ENCODE measurements at places on chromosomes 5 and 9. TPM values are rescaled to one million over a fixed set of nuclear protein-coding genes. Genes with fewer than 3 reads are reported as not detected.
A peak's percentile ranks its signal among the peaks of the same experiment; 100 is the strongest.

CCNI2 gene
- total RNA-seq: 3.4 TPM

UBLCP1 gene
- 39.5 TPM for total RNA-seq

CER1 gene
- not detected for total RNA-seq

DNA sequence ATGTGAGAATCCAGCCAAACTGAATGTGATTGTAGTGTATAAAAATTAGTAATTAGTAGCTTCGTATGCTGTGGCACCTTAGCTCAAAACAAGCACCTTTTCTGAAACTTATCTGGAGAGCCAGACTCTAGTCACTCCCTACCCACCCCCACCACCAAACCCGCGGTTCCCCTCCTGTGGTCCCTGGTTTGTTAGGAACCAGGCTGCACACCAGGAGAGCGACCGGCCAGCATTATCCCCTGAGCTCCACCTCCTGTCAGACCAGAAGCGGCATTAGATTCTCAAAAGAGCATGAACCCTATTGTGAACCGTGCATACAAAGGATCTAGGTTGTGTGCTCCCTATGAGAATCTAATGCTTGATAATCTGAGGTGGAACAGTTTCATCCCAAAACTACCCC is 498.6 kb downstream of the CHSY3 start:
- H3K36me3 ChIP-seq: no peaks in the 10 kb centered on the region
- H3K27me3 ChIP-seq: no peaks in the 10 kb centered on the region
- H3K4me1 ChIP-seq: peaks cover 16% of the 10 kb centered on the region

DNA sequence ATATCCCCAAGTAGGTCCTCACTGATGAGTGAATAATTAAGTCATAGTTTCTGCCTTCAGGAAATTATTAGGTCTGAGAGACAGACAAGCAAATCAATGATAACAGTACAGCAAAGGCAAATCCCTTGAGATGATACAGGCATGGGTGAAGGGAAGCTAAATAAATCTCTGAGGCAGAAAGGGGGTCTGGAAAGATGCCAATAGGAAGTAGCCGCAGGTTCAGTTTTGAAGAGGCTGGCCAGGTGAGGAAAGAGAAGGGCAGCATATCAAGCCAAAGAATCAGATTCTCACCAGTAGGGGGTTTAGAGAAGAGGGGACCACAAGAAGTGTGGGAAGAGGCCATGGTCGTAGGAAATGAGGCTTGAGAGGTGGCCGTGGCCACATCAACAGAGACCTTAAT is 85.8 kb downstream of the KIAA1958 start:
- H3K27ac ChIP-seq: no peak overlapping the region
- DNase-seq: no peak
- H3K4me1 ChIP-seq: peaks cover 8% of the 10 kb centered on the region
- H3K36me3 ChIP-seq: peaks cover 6% of the 10 kb centered on the region
- no peaks in the 10 kb centered on the region for H3K27me3 ChIP-seq

GRCh38 chr5:172456076-172456722 is 1.9 kb upstream of the SH3PXD2B start:
- no peak for DNase-seq
- no peak overlapping the region for H3K27ac ChIP-seq
- H3K4me3 ChIP-seq: no peak overlapping the region
- peaks cover 20% of the 10 kb centered on the region for H3K36me3 ChIP-seq
- H3K4me1 ChIP-seq: peaks cover 25% of the 10 kb centered on the region

DNA sequence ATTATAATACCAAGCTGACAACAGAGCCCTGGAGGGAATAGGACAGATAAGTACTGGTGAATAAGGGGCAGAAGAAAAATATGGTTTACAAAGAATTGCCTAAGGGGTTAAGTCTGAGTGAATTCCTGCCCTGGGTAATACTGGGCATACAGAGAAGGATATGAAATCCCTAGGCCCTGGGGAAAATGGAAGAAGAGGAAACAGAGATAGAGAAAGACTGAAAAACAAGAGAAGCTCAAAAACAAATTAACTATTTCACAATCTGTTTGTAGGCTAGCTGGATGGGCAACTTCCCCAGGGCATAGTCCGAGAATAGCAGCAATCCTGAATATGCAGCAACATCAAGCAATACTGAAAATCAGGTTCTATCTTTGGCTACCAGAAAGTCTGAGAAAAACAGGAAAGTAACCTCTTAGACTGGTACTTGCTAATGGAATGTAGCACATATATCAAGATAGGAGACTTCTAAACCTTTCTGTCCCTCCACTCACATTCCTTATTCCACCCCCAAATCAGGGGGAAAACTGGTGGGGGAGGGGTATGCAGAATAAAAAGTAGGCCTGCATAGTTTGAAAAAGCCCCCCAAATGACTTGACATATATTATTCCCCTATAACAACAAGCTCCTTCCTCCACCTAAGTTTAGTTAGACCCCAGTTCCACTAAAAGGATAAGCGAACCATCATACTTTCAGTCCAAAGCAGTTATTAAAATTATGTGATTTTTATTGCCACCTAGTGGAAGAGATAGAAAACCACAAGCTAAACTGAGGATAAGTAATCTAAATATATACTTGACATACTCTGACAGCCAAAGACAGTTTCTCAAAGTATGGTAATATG is 20.6 kb downstream of the SLC38A9 start:
- no peaks in the 10 kb centered on the region for H3K27me3 ChIP-seq
- H3K36me3 ChIP-seq: no peaks in the 10 kb centered on the region
- H3K4me3 ChIP-seq: no peak overlapping the region
- H3K4me1 ChIP-seq: peaks cover 14% of the 10 kb centered on the region
- no peak for DNase-seq

DNA sequence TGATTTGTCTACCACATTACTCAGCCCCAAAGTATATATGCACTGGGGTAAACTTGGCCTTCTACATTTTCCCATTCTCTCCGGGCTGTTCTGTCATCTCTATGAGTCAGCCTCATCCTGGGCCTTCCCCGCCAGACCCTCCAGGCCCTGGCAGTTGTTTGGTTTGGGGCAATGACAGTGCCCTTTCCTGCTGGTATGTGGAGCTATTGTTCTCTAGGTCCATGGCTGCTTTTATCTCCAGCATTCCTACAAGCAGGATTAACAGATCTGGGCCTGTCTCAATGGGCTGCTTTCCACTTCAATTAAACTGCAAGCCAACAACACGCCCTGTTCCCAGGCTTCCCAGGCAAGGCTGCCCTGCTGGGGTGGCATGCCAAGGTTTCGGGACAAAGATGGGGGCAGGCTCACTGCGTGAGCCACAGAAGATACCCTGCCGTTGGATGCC is 136.4 kb downstream of the SLIT3 start:
- no peak overlapping the region for H3K27ac ChIP-seq
- no peak for DNase-seq
- H3K27me3 ChIP-seq: no peaks in the 10 kb centered on the region
- no peak overlapping the region for H3K4me3 ChIP-seq
- no peaks in the 10 kb centered on the region for H3K4me1 ChIP-seq

- H3K27ac ChIP-seq: no peak overlapping the region
- H3K4me3 ChIP-seq: no peak overlapping the region
- no peak for DNase-seq
- no peaks in the 10 kb centered on the region for H3K27me3 ChIP-seq
These were observed 8.9 kb upstream of the TOR4A start for GRCh38 chr9:137268538-137269201.

DNA sequence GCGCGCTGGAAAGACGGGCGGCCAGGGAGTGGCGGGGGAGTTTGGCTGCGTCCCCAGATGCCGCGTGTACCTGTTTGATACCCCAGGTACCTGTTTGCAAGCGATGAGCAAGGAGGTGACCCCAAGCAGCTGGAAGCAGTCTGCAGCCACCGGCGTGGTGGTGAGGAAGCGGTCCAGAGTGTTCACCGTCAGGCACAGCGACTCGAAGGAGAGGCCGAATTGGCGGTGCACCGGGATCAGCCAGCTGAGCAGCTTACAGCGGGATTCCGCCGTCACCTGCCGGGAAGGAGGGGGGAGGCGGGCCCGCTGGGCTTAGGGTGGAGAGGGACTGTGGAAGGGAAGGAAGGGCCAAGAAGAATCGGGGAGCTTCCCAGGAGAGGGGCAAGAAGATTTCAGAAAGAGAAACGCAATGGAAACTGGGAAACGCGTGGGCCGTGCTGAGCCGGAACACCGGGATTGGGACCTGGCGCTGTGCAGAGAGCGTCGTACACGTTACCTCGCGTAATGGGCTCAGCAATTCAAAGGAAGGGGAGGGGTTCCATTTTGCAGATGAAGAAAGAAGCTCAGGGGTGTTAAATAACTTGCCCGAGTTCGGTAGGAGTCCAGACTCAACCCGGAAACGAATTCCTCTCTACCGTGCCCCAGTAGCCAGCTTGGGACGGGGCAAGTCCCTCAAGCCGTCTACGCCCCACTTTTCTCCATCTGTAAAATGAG is 980 bp downstream of the CCNO start:
- peak; percentile 68 for DNase-seq
- peak overlapping the region; percentile 88 for H3K27ac ChIP-seq
- peaks cover 56% of the 10 kb centered on the region for H3K36me3 ChIP-seq
- peak overlapping the region; percentile 93 for H3K4me3 ChIP-seq
- no peaks in the 10 kb centered on the region for H3K27me3 ChIP-seq

- no peak overlapping the region for H3K27ac ChIP-seq
- peaks cover 55% of the 10 kb centered on the region for H3K27me3 ChIP-seq
These were observed 2.1 kb upstream of the CAMK2A start for GRCh38 chr5:150291388-150292385.

ZDHHC11 gene
- total RNA-seq: 53.7 TPM

DNA sequence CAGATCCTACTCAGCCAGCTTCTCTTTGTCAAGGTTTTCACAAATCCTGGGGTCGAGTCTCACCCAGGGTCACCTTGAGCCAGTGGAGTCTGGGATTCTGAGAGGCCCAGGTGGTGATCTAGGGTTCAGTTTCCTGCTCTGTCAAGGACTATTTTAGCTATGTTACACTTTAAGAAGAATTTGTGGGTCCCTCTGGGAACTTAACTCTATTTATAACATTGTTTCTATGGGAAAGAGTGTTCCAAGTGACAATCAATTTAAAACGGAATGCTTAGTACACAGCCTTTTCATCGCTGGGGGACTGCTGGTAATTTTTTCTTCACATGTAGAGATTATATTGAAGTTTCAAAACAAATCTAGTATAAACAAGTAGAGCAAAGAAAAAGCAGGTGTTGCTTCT is 26.9 kb upstream of the TMEM252 start:
- H3K27ac ChIP-seq: no peak overlapping the region
- peaks cover 27% of the 10 kb centered on the region for H3K27me3 ChIP-seq
- H3K4me3 ChIP-seq: no peak overlapping the region

SGCD gene
- not detected for total RNA-seq

N4BP3 gene
- 6.9 TPM for total RNA-seq

ST8SIA4 gene
- total RNA-seq: not detected

GRCh38 chr5:136560126-136560525 is 194.8 kb upstream of the TRPC7 start:
- H3K27ac ChIP-seq: no peak overlapping the region
- DNase-seq: no peak
- no peaks in the 10 kb centered on the region for H3K4me1 ChIP-seq
- no peaks in the 10 kb centered on the region for H3K36me3 ChIP-seq

DAB2IP gene
- total RNA-seq: 56.3 TPM

GRCh38 chr5:99061299-99061698 is 132.5 kb upstream of the CHD1 start:
- no peak overlapping the region for H3K4me3 ChIP-seq
- H3K27ac ChIP-seq: no peak overlapping the region
- peaks cover 18% of the 10 kb centered on the region for H3K4me1 ChIP-seq
- H3K27me3 ChIP-seq: no peaks in the 10 kb centered on the region

DNA sequence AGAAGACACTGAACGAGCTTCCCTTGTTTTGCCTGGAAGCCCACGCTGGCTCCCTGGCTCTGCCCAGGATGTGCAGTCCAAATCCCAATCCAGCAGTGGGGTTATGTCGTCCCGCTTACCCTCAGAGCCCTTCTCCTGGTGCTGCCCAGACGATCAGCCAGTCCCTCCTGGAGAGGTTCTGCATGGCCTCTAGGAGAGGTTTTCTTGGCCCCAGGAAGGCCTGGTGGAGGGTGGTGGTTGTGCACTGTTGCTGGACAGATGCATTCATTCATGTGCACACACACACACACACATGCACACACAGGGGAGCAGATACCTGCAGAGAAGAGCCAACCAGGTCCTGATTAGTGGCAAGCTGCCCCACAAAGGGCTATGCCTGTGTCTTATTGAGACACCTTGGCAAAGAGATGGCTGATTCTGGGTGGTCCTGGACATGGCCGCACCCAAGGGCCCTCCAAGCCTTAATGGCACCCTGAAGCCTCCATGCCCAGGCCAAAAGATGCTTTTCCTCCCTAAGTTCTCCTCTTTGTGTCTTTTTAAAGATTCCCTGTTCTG is 10.5 kb upstream of the OLFM1 start:
- no peaks in the 10 kb centered on the region for H3K36me3 ChIP-seq
- peaks cover 23% of the 10 kb centered on the region for H3K27me3 ChIP-seq
- no peak for DNase-seq
- no peak overlapping the region for H3K27ac ChIP-seq
- H3K4me3 ChIP-seq: no peak overlapping the region
- no peaks in the 10 kb centered on the region for H3K4me1 ChIP-seq

- H3K27me3 ChIP-seq: no peaks in the 10 kb centered on the region
- no peak for DNase-seq
- H3K4me1 ChIP-seq: peaks cover 19% of the 10 kb centered on the region
- no peaks in the 10 kb centered on the region for H3K36me3 ChIP-seq
- no peak overlapping the region for H3K27ac ChIP-seq
These were observed 344.1 kb upstream of the RPS23 start for GRCh38 chr5:82622205-82622604.

DNA sequence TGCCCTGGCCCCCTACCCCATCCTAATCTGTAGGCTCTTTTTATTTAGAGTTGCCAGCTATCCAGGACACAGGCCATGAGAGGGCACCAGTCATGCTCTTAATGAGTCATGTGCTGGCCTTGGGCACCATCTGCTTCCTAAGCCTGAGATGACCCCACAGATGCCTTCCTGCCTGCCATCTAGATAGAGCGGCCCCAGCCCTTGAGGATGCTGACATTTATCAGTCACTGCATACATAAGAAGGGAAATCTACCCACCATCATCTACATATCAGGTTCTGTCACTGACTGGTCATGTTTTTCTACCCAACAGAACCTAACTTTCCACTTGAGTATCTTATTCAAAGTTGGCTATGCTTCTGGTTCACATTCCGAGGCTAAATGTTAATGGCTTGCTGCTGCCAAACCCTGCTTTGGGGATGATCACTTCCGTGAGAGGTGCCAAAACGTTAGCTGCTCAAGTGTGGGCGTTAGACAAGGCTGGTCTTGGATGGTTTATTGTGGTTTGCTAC is 49.9 kb upstream of the TTC23L start:
- H3K4me3 ChIP-seq: no peak overlapping the region
- H3K27me3 ChIP-seq: no peaks in the 10 kb centered on the region
- H3K27ac ChIP-seq: no peak overlapping the region
- no peak for DNase-seq
- H3K36me3 ChIP-seq: peaks cover 4% of the 10 kb centered on the region

ACOT12 gene
- not detected for total RNA-seq

- no peak overlapping the region for H3K4me3 ChIP-seq
- no peaks in the 10 kb centered on the region for H3K36me3 ChIP-seq
- peaks cover 9% of the 10 kb centered on the region for H3K4me1 ChIP-seq
- no peak overlapping the region for H3K27ac ChIP-seq
These were observed 236.5 kb upstream of the IL12B start for GRCh38 chr5:159566832-159567231.

DIRAS2 gene
- 1.7 TPM for total RNA-seq
